Stimulated activated CD4-positive, alpha-beta T cell treated with anti-CD3 and anti-CD28 coated beads, Interleukin-1b, Interleukin-23, amount 100 ng/mL, for 24 hours (primary cell): ENCODE measurements at places on chromosomes 11 and 22.

DNA sequence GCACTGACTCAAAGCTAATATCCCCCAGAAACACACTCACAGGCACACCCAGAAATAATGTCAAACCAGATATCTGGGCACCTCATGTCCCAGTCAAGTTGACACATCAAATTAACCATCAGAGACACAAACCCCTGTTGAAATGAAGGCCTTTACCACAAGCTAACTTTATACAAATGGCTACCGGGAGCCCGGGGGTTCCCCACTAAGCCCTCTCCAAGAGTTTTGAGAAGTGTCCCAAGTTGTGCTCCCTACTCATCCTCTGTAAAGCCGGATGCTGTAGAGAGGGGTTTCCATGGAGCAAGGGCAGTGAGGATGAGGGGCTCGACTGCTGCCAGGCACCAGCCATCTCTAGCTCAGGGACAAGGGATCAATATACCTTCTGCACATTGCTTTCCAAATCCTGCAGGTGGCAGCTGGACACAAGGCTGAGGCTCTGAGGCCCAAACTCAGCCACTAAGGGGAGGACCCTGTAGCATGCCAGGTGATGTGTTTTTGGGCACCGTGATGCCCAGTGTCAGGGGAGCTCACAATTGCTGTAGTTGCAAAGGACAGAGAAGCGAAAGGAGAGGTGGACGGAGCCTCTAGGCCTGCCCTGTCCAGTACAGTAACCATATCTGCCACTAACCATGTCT lies 145.7 kb downstream of the TTC17 start:
- no peak for DNase-seq

GRCh38 chr11:65355013-65355775 lies 643 bp downstream of the TIGD3 start:
- peak; percentile 30 for DNase-seq

DNA sequence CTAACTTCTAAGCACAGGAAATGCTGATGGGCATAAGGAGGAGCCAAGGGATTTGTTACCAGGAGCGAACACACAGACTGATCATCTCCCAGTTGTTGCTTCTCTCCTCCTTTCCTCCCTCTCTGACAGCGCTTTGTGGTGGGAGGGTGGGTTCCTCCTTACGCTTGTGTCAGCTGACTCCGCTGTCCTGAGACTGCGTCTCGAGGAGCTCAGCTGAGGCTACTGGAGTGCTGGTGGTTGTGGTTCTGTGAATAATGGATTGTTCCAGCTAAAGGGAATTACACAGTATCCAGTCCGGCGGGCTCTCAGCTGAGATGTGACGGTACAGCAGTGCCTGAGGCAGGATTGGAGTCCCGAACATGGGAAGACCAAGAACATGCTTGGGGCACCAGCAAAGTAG lies 113.4 kb downstream of the CTNND1 start:
- DNase-seq: no peak

DNA sequence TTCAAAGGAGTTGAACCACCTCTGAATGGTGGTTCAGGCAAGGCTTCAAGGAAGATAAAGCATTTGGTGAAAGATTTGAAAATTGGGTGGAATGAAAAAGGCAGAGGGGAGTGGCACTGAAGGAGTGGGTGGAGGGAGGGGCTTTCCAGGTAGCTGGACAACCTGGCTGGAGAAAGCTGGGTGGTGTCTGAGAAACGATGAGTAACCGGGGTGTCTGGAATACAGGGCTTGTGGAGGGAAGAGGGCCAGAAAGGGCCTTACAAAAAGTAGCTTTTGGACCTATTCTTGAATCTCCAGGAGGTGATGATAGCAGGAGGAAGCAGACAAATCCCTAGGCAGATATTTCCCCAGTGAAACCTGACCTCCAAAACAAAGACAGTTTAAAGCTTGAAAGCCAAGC lies 99.3 kb downstream of the RASSF10 start:
- DNase-seq: no peak

DNA sequence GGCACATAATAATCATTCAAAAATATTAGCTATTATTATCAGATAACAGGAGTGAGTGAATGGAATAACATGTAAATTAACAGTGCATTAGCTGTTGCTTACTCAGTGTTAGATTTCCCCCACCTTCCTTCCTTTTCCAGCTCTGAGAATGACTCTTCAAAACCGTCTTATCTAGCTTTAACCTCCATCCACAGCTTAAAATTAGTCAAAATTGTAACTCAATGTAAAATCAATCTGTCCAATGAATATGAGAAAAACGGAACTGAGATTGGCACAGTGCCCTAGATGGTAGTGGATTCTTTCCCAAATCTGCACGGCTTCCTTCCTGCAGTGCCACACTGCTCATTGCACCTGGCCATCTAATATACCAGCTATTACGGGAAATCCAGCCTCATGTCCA lies 156.8 kb upstream of the BDNF start:
- DNase-seq: no peak

GRCh38 chr22:44206696-44207095 lies 26.0 kb downstream of the PARVG start:
- no peak for DNase-seq

GRCh38 chr11:73940801-73941570 lies 9.8 kb upstream of the DNAJB13 start:
- no peak for DNase-seq

DNA sequence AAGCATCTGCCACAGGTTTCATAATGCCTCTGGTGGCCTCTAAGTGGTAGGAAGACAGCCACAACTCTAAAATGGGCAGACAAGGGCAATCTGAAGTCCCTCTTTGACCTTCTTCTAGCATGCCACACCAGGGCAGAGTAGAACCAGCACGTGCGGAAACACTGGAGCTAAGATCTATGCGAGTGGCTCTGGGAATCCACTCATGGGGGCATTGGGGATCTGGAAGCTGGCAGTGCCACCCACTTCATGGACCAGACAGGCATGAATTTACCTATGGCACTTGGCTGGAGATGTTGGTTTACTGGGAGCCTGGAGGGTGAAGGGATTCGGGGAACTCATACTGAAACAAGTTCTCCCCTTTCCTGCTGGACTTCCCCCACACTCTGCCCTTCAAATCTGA lies 337.4 kb downstream of the MIAT start:
- DNase-seq: no peak

- no peak for DNase-seq
These were observed 76.0 kb downstream of the MRTFA start for GRCh38 chr22:40560551-40560950.

GRCh38 chr11:123580137-123580536 lies 74.3 kb downstream of the SCN3B start:
- no peak for DNase-seq

GRCh38 chr11:20311444-20311843 lies 52.1 kb upstream of the HTATIP2 start:
- no peak for DNase-seq

GRCh38 chr22:37223965-37224551 lies 11.8 kb upstream of the SSTR3 start:
- no peak for DNase-seq

DNA sequence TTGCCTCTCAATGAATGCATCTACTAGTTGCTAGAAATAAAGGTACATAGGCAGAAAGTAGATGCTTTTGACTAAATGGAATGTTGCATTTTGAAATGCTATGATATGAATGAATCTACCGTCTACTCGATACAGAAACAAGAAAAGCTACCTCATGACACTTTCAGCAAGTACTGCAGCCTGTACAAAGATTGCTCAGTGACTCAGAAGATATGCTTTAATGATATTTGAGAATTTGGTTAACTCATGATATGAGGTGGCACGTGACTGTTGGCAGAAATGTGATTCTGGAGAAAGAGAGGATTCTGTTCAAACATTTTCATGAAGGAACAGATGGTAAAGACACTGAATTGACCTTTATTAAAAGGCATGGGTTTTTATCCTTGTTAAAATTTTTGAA lies 76.0 kb downstream of the HSD17B12 start:
- DNase-seq: no peak
